ENCODE measurements at places on chromosomes 16 and 17. TPM values are rescaled to one million over a fixed set of nuclear protein-coding genes. Genes with fewer than 3 reads are reported as not detected.

GRCh38 chr16:2682209-2683021 is at the start of gene KCTD5:
Gene KCTD5, plus strand, starts transcription at chr16:2682523. Its CDS starts 26 bp downstream, at chr16:2682549.
- peak; percentile 95 for DNase-seq

MPP2 gene
- polyA plus RNA-seq = 2.9 TPM

CHST5 gene
- not detected for polyA plus RNA-seq

DNA sequence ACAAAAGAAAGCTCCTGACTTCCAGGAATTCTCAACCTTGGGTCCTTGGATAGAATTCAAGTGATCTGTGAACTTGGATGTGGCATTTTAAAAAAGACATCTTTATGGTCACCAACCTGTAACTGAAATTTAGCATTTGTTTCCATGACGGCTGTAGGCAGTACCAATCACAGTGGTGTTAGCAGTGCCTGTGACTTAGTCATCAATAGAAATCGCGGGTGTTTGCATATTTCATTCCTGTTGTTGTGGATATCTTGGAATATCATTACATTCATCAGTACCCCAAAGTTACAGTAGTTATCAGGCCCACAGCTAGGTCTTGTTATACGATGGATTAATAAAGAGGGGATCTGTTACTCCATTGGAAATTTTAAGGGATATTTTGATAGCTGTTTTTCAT is 81.6 kb downstream of the CMIP start:
- DNase-seq = no peak

NPW gene
- 0.17 TPM for polyA plus RNA-seq

DNA sequence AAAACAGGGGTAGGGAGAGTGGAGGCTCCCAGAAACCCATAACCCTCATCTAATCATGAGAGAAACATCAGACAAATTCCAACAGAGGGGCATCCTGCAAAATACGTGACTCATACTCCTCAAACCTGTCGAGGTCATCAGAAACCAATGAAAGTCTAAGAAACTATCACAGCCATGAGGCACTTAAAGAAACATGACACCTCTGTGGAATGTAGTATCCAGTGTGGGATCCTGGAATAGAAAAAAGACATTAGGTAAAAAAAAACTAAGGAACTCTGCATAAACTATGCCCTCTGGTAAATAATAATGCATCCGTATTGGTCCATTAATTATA is 16.4 kb downstream of the CDH5 start:
- no peak for DNase-seq

DNA sequence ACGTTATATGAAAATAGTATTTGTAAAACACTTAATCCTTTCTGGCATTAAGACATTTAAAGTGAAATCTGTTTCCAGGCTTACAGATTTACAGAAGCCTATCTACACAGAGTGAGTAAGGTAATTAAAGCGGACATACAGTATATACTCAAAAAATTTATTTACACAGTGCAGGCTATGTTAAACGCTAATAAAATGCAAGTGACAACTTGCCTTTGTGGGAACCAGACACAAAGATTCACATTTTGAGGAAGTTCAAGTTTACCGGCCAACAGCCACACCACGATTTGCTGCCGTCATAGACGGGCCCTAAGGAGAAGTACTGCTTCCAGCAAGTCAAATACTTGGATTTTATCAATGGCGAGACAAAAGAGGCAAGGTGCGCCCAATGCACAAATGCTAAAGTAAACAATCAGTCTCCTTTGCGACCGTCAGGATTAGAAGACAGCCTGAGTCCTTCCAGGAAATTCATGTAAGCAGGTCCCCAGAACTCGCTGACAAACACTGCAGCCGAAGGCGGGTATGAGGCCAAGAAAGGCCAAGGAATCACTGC is 801 bp downstream of the VPS35 start:
- no peak for DNase-seq

GRCh38 chr16:57624806-57625500 is 3.5 kb upstream of the ADGRG1 start:
- DNase-seq = no peak

- no peak for DNase-seq
Measured at GRCh38 chr17:80769936-80770625, 221.6 kb upstream of the CHMP6 start.

GRCh38 chr17:49850772-49851386 is 3.0 kb upstream of the TAC4 start:
- no peak for DNase-seq

HES7 gene
- 0.25 TPM for polyA plus RNA-seq

DNA sequence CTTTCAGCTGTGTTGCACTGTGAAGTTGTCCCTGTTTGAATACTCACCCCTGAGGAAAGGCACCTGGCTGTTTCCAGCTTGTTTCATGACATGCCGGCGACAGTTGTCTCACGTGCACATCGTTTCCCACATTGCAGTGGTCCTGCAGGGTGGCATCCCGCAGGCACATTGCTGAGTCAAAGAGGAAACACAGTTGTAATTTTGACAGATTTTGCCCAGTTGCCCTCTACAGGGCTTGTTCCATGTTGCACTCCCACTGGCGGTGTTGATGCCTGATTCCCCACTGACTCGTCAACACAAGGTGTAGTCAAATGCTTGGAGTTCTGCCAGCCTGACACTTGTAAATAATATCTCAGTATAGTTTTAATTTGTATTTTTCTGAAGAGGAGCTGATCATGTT is 23.8 kb downstream of the EPN2 start:
- DNase-seq = no peak

DNA sequence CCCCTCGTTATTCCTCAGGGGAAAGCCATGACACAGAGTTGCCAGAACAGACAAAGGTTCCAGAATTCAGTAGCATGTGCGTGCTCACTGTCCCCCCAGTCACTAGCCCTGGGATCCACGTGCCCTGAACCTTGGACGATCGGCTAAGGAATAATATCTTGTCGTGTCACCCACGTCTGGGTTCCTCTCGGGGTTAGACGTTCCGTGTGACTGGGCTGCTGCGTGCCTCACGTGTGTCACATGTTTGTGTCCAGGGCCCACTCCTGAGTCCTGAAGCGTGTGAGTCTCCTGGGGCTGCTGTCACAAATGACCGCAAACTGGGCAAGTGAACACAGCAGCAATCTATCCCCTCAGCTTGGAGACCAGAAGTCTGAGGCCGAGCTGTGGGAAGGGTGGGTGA is 12.4 kb upstream of the ZNF469 start:
- DNase-seq = no peak

DNA sequence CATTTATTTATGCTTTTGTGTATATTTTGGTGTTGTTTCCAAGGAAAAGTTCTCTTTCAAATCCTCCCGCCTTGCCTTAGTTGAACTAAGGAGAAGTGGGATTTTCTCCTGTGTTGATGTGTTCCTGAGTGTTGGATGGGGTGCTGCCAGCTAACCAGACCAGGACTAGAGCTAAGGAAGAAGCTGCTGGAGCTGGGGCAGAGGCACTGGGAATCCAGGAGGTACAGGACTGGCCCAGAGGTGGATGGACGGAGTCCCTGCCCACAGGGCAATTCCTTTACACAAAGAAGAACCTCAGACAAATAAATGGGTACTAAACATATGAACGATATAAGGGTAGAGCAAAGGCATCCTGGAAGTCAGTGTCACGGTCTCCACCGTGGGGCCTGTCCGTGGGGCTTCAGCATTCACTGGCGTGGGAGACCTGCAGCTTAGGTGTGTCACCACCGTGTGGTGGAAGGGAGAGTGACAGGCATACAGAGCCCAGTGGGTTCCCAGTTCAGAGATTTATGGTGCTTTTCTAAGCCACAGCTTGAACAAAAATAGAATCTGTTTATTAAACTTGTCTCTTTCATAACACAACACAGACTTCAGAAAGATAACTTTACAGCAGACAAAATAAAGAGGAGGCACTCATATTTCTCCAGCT is 270.7 kb downstream of the NTN1 start:
- DNase-seq = peak; percentile 35

GRCh38 chr16:86261379-86261778 is 248.9 kb upstream of the FOXF1 start:
- no peak for DNase-seq

DNA sequence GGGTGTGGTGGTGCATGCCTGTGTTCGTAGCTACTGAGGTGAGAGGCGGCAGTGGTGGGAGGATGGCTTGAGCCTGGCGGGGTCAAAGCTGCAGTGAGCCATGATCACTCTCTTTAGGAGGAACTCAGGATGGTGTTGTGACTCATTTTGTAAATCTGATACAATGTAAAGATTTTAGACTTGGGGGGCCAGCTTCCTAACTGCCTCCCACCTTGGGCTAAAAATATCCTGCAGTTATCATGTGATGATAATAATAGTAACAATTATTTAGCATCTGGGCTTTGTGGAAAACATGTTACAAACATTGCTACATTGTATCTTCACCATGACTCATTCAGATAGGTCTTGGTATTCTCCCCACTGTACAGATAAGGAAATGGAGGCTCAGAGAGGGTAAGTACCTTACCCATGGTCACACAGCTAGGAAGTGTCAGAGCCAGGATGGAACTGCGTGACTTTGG is 7.4 kb downstream of the CTNS start:
- no peak for DNase-seq

DNA sequence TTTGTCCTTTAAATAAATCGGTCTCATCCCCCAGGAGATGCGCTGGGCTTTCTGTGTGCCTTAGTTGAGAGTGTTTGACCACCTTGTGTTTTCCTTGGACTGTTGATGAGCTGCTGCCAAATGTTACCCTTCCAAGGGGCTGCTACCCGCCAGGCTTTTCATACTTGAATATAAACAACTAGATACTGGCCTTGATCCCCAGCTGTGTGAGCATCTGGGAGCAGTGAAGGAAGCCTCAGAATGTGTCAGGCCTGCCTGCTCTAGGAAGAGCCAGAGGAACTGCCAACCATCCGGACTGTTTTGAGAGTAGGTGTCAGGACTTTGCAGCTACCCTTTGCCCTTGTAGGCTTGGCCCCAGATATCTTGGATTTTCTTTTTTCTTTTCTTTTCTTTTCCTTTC is 57.8 kb downstream of the LDHD start:
- DNase-seq = peak; percentile 39

DNA sequence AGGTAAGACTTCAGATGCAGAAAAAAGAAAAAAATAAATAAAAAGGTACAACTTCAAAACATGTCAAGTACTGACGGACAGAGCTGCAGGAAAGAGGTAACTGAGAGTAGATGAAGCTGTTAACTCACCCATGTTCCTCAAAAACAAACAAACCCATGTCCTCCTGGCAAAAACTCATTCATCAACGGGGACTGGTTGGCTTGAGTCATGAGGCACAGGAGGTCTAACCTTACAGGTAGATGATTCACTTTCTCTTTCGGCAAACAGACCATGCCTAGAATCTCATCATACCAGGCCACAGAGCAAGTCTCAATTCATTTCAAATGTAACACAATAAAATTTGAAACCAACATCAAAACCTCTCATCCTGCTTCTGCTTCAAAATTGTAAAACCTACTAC is 12.3 kb upstream of the FASN start:
- DNase-seq = no peak

DNA sequence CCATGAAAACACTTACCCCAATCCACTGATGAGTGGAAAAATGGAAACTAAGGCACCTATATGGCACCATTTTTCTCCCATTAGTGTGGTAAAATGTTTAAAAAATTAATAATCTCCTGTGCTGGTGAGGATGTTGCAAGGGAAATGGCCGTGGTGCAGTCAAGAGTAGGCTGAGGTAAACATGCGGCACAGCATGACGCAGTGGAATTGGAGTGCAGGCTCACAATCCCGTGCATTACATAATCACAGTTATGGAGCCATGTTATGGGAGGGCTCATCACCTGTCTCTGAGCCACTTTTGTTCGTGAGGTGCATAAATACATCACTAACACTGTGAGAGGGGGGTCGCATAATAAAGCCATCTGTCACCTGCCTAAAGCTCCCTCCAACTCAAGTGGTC is 164.4 kb upstream of the XYLT1 start:
- DNase-seq = no peak

- DNase-seq = no peak
Measured at GRCh38 chr17:80352991-80353665, 61.8 kb upstream of the ENDOV start.

DNA sequence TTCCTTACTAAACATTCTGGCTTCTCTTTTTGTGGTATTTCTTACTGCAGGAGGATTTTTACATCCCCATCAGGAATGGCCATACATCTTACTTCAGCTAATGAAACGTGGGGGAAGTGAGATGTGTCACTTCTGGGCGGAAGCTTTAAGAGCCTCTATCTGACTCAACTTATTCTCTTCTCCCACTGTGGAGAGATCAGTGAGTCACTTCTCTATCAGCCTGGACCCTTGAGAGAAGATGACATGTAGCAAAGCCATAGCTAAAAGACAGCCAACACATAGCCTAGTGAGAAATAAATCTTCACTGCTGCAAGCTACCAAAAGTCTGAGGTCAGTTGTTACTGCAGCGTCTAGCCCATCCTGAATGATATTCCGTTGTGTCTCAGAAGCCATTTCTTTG is 1066.7 kb upstream of the RBFOX1 start:
- DNase-seq = no peak

GRCh38 chr17:7292729-7293128 is 1.7 kb downstream of the YBX2 start:
- DNase-seq = no peak

DNA sequence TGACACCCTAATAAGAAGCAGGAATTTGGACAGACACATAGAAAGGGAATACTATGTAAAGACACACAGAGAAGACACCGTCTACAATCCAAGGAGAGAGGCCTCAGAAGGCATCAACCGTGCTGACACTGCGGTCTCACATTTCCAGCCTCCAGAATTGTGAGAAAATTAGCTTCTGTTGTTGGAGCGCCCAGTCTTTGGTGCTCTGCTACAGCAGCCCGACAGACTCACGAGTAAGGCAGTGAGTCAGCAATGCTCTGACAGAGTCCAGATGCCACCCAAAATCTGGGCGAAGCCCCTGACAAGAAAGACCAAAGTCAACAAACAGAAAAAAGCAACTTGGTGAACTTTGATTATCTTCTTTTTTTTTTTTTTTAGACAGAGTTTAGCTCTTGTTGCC is 32.5 kb upstream of the RAI1 start:
- no peak for DNase-seq

GRCh38 chr16:11350921-11351335 is 5.7 kb downstream of the RMI2 start:
- DNase-seq = no peak

CDH13 gene
- polyA plus RNA-seq = 1.9 TPM

NOL3 gene
- 17.9 TPM for polyA plus RNA-seq

- peak; percentile 90 for DNase-seq
Measured at GRCh38 chr17:30824356-30825145, at the start of gene CRLF3. Gene CRLF3, minus strand, starts transcription at chr17:30824692. Its CDS starts 41 bp downstream, at chr17:30824651.

NOG gene
- polyA plus RNA-seq = 0.05 TPM

- no peak for DNase-seq
Measured at GRCh38 chr17:45979137-45979536, 19.9 kb upstream of the STH start.
